ENCODE measurements at places on chromosomes 5 and 9.

- no peak for DNase-seq
Measured at GRCh38 chr9:89610391-89610925, 5.6 kb downstream of the GADD45G start.

DNA sequence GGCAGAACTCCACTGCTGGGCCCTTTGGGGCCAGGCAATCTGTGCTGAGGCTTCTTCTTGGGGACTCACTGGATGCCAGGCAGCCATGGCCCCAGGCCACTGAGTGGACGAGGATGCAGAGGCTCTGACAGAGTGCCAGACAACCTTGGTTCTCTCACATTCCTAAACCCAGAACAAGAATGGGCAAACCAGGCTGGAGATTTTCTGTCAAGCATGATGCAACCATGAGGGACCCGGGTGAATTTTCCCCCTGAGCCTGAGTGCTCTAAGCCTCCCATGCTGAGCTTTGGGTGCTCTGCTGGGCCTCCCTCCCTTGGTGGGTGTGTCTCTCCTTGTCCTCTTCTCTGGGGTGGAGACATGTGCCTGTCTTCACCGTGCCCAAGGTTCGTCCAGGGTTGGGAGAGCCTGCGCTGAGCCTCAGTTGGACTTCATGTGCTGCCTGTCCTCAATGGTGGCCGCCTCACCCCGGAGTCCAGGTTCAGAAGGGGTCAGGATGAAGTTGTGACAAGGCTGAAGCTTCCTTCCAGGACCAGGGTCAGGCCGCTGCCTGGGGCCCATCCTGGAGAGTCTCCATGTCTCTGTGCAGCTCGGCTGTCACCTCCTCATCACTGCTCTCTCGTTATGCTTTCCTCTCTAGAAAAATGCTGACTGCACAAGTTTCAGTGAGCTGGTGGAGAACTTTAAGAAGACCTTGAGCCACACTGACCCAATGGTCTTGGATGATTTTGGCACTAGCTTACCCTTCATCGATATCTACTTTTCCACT, 24.1 kb downstream of the PITX1 start:
- no peak for DNase-seq

DNA sequence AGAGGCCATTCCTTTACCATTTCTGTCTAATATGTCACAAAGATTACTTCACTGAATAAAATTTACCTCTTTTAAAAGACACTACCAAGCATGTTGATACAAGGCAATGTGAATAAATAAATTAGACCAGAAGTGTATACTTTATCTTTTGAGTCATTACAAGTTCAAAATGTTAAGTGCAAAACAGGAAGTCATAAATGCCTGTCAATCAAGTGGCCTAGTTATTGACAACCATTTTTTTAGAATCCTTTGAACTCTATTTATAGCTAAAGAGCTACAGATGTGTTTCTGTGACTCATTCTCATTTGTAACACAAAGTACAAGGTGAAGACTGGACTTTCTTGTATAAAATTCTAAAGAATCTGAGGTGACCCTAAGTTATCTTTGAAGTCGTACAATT, 602.7 kb upstream of the SEMA6A start:
- DNase-seq = no peak

DNA sequence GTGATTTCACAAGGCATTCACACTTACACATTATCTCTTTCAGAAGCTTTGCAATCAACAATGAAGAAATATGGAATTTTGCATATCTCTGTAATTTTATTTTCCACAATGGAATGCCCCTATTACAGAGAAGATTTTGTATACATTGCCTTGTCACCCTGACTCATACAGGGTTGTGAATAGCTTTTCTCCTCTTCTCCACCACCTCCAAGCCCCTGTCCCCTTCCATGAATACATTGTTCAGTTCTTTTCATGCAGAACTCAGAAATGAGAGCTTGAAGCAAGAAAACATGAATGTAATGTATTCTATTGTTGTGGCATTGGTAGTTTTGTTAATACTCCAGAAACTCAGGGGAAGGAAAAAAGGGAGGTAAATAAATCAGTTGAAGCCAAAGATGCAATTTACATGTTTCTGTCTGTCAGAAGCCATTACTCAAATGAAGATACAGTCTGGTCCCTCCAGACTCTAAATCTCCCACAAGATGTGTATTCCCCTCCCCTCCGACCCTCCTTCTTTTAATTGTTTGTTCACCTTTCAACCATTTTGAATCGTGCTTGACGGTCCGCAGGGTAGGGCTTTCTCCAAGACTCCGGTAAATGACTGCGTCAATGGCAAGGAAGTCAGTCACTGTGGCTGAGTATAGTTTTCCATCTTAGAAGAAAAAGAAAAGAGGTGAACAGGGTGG, 86.1 kb downstream of the SEMA6A start:
- DNase-seq = peak; percentile 4

- DNase-seq = no peak
Measured at GRCh38 chr5:68292316-68292715, 76.8 kb downstream of the PIK3R1 start.

DNA sequence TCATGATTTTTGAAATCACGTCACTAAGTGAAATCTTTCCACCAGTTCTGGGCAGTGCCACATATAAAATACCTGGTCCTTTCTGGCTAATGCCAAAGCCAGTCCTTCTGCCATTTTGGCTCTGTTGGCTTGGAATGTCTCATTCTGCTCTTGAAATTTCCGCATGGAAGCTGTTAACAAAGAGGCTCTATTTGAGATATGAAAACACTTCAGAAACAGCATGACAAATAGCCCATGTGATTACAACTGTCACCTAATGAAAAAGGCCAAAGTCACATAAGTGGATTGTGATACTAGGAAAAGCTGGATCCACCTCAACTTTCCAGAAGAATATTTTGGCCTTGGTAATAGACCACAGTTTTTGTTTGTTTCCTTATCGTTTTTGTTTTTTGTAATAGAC, 12.8 kb downstream of the GOLGA1 start:
- no peak for DNase-seq

- no peak for DNase-seq
Measured at GRCh38 chr5:163424836-163425235, 12.6 kb upstream of the CCNG1 start.

GRCh38 chr5:166276006-166276405, 2015.4 kb upstream of the WWC1 start:
- DNase-seq = no peak

GRCh38 chr9:88339317-88339716, 48.9 kb upstream of the SPIN1 start:
- no peak for DNase-seq

- DNase-seq = peak; percentile 36
Measured at GRCh38 chr9:124776954-124777648, at the start of gene OLFML2A. Gene OLFML2A, plus strand, starts transcription at chr9:124777133. Its CDS starts 138 bp downstream, at chr9:124777271.

- no peak for DNase-seq
Measured at GRCh38 chr9:112159781-112160180, 15.3 kb downstream of the SUSD1 start.

Measured in NCI-H460 (cell line).